ENCODE measurements at places on chromosomes 1 and 21.

DNA sequence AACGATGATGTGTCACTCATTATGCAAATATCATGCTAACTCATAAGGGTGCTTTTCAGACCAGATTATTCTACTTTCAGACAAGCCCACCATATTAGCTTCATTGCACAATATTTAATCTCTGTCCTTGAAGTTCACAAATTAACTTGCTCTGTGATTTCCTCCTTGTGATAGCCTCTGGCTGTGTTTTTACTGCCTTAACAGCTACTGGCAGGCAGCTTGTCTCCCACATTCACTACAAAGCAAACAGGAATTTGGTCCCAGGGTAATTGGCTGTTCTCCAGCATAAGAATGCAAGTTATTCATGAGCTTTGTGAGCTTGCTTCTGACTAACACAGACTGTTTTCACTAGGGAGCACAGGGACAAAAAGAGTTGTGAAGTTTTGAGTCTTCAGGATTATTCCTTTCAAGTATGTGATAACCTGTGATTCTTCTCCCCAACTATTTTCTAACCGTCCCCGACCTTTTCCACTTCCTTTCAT, 87.9 kb upstream of the HMCN1 start:
- no peak for DNase-seq

- DNase-seq = no peak
Observed at GRCh38 chr1:224411766-224412165, 22.8 kb downstream of the WDR26 start.

DNA sequence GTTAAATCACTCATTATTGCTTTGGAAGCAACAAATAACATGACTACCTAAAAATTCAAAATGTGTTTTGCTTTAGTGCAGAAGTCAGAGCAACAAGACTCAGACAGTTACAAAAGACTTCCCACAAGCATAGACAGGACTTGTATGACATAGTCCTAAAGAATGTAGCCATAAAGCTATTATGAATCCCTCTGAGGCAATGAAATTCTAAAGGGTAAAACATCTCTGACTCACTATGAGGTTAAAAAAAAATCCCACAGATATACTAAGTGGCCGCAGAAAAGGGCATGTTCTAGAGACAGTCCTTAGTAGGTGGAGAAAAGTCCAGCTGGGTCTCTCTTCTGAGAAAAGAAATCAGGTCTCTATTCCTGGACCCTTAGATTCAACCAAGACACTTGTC, 4.9 kb downstream of the PRKAB2 start:
- DNase-seq = no peak

GRCh38 chr1:2855206-2856065, 53.9 kb upstream of the TTC34 start:
- no peak for DNase-seq

GRCh38 chr1:32773018-32773763, 44.0 kb downstream of the YARS1 start:
- DNase-seq = peak; percentile 69

DNA sequence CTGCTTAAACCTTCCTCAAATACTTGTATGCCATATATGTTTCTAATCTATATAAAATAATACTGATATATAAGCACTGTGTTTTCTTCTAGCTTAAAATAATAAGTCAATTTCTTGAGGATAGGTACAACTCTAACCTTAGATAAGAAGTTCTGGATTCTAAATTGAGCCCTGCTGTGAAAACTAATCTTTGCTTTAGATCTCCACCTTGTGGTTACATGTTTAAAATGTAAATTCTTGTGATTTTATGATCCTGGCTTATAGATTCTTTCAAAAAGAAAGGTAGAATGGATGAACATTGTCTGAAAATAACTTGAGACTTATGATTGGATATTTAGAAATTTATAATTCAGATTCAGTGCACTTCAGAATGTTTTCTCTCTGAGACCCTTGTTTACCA, 38.9 kb upstream of the HMCN1 start:
- no peak for DNase-seq

- no peak for DNase-seq
Observed at GRCh38 chr1:207300970-207301369, 20.5 kb upstream of the CD55 start.

GRCh38 chr1:200242110-200243041, 167.5 kb downstream of the ZNF281 start:
- no peak for DNase-seq

DNA sequence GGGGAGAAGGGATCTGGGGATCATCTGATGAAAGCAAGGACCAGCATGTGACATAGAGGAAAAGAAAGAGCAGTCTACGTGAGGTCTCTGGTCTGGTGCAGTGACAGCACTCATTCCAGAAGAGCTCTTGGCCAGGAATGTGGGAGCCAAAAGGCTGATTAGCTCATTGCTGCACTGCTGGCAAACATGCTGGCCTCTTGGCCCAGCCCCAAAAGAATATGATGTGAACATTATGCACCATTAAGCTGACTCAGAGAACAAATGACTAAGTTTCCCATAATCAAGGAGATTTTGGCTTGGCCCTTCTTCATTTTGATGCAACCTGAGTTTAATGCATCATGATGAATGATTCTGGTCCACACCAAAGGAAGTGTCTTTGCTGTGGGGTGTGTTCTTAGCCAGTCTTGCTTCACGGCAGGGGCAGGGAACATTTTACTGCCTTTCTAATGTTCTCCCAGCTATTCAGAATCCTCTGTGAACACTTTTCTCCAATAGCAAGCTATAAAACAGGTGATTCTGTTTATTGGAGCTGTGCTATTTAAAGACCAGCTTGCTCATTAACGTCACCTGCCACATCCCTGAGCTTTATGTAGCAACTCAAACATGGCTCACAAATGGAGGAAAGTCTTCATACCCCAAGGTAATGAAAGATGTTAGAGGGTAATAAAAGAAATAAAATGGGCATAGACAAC, 55.1 kb downstream of the PCBP3 start:
- no peak for DNase-seq

DNA sequence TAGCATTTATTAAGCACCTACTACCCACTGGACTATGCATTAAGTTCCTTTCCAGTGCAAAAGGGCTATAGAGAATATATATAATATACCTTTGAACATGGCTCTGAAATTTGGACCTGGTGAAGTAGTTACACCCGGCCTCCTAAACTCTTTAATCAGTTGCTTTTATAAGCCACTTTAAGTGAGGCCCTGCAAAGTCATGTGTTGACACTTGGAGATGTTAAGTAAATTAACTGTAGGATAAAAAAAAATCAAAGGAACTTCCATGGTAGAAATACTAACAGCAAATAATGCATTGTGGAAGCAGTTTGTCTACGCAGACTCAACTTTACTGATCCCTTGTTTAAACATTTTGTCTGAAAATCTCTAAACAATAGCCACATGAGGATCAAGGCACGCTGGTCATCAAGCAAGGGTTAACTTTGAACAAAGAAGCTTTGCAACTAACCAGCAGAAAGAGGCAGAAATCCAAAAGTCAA, 283.9 kb downstream of the VAV3 start:
- no peak for DNase-seq

- no peak for DNase-seq
Observed at GRCh38 chr1:20093940-20094391, 24.0 kb downstream of the PLA2G5 start.

DNA sequence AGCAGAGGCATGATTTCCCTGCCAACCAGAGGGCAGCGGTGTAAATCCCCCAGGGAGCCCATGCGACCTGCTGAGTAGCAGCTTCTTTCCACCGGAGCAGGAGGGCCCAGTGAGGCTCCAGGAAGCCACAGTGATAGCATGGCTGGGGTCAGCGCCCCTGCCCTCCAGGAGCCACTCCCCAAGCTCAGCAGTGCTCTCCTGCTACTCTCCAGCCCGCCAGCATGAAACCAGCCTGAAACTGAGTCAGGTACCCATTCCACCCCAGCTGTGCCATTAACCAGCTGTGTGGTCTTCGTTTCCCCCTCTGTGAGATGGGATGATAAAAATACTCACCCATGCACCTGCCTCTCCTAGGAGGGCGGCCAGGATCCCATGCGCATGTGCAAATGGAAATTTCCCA, 123.8 kb upstream of the TMEM51 start:
- DNase-seq = no peak

DNA sequence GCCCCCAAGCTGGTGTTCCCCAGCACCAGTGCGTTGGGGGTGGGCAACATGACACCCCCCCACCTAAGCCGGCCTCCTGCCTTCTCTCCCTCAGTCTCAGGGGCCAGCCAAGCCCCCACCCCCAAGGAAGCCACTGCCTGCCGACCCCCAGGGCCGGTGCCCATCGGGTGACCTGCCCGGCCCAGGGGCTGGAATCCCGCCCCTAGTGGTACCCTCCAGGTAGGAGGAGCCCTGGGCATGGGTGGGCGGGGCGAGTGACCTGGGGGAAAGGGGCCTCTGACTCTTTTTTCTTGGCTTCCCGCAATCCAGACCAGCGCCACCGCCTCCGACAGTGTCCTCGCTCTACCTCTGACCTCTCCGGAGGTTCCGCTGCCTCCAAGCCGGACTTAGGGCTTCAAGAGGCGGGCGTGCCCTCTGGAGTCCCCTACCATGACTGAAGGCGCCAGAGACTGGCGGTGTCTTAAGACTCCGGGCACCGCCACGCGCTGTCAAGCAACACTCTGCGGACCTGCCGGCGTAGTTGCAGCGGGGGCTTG, 1.3 kb upstream of the EFNA4 start:
- DNase-seq = no peak

DNA sequence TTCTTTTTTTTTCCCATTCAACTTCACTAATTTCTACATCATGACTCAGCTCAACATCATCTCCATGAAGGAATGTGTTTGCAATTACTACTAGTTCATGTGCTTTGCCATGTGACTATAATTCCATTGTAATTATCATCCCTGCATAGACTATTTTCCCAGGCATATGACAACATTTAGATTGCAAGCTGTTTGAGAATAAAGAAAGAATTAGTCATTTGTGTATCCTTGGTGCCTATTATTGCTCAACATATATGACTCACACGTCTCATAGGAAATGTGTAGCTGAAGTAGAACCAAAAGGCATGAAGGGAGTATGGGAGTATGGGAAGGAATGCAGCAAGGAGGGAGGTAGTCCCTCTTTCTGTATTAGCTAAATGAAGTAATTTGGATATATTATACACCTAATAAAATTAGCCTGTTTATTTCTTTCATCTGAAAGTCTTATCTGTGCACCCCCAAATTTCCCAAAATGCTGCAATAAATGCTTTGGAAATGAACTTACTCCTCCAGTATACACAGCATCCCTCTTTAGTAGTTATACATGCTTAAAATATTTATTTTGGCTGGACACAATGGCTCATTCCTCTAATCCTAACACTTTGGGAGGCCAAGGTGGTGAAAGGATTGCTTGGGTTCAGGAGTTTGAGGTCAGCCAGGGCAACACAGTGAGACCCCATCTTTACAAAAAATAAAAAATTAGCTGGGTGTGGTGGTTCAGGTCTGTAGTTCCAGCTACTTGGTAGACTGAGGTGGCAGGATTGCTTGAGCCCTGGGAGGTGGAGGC, 316.9 kb upstream of the ADGRL4 start:
- DNase-seq = no peak

DNA sequence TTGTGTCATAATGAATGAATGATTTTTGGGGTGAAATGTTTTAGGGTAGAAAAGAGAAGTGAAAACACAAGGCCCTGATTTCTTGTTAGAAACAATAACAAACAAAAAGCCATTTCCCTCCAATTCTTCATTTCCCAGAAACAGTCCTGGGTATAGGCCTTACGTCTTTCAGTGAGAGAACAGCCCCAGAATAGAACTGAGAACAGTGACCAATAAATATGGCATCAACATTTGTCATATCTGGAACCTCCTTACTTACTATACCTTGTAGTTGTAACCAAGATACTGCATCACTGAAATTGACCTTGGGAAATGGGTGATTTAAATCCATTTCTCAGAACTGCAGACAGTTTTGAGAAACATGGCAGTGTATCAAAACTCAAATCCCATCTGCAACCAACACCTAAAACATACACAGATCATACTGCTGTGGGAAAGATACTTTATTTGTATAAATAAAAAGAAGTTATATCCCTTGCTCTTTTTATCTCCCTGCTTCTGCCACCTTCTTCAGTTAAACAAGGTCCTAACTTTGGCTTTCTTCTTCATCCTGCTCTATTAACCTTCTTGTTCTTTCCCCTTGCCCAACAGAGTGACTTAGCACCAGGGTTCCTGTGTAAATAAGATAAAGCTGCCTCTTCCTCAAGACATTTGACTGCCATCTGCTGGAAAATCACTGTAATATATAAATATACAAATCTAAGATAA, 19.5 kb downstream of the XKR8 start:
- DNase-seq = no peak

GRCh38 chr1:180343921-180344769, 114.1 kb downstream of the LHX4 start:
- no peak for DNase-seq

DNA sequence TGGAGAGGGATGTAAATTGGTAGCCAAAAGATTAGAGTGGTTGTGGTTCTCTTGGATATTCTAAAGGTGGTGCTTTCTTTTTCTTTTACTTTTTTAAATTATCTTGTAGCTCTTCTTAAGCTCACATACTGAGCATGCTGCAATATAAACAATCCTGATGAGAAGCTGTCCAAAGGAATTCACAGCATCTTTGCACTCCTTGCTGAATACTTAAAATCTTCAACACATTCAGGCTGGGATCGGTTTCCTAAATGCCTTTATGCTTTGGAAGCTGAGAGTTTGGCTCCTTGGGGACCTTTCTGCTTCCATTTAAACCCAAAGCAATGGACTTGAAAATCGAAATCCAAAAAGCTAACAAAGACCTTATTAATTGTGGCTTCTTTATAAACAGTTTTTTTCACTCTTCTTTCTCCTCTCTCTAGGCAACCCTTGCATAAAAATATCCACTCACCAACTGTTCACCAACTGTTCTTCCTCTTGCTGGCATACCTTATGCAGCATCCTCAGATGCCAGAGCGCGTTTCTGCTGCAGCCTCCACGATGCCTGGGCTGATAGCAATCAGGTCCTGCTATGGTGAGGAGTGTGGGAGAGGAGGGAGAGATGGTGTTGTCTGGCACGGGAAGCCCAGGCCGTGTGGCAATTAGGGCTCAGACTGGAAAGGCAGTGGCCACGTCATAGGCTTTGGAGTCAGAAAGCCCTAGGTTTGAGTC, 535.8 kb upstream of the DAB1 start:
- DNase-seq = no peak

DNA sequence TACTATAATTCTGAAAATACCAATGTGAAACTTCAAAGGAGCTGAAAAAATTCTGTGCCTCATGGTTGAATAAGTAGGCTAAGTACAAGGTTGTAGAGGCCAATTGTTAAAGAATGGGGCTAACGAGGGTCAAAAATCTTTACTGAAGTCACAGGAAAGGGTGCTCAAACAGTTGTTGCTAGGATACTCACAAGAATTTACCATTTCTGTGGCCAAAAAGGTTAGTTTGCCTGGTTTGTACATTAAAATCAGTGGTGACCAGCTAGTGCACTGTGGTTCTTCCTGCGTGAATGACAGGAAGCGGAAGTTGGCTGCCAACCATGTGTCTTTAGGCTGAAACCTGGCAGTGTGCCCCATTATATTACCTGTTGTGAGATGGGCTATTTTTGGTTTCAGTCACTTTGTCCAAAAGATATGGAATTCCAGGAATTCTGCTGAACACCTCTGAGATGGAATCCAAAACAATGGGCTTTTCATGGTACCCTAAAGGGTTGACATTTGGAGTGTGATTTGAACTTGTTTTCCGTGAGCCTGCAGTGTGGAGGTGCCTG, 13.5 kb downstream of the MAP3K21 start:
- DNase-seq = no peak

GRCh38 chr1:155139895-155140629, at the start of gene DPM3:
TSS of gene DPM3 (minus strand) at chr1:155140531. CDS start at chr1:155140240, 291 bp downstream.
- peak; percentile 80 for DNase-seq

All from stimulated activated CD4-positive, alpha-beta T cell treated with anti-CD3 and anti-CD28 coated beads, Interleukin-1b, Interleukin-23, amount 100 ng/mL, for 4 hours (primary cell).